ENCODE measurements at places on chromosomes 12 and 14. TPM values are rescaled to one million over a fixed set of nuclear protein-coding genes. Genes with fewer than 3 reads are reported as not detected.

ATL1 gene
- 0.38 TPM for total RNA-seq

CDK2 gene
- total RNA-seq: 127 TPM

RESF1 gene
- 62.4 TPM for total RNA-seq

PLEKHD1 gene
- 0.05 TPM for total RNA-seq

HAL gene
- 0.36 TPM for total RNA-seq

RNASE11 gene
- not detected for total RNA-seq

KRT6C gene
- not detected for total RNA-seq

ZDHHC22 gene
- not detected for total RNA-seq

WNT1 gene
- not detected for total RNA-seq

SCN8A gene
- 0.51 TPM for total RNA-seq

TAMALIN gene
- 18.7 TPM for total RNA-seq

SERPINA6 gene
- total RNA-seq: not detected

FOXN4 gene
- total RNA-seq: not detected

ACOT6 gene
- total RNA-seq: not detected

PEBP1 gene
- total RNA-seq: 132 TPM

CRADD gene
- 8.9 TPM for total RNA-seq

TDRD9 gene
- total RNA-seq: 0.85 TPM

SERPINA10 gene
- not detected for total RNA-seq

RND1 gene
- 3.5 TPM for total RNA-seq

CBLN3 gene
- 8.6 TPM for total RNA-seq

OASL gene
- 21.9 TPM for total RNA-seq

CLEC2A gene
- not detected for total RNA-seq

CCDC175 gene
- total RNA-seq: not detected

RPL10L gene
- total RNA-seq: not detected

SLC38A4 gene
- total RNA-seq: not detected

CCNB1IP1 gene
- 70.2 TPM for total RNA-seq

DPY19L2 gene
- 0.67 TPM for total RNA-seq

ANKS1B gene
- 0.97 TPM for total RNA-seq

ACTR6 gene
- 58.3 TPM for total RNA-seq

KRT86 gene
- total RNA-seq: 0.12 TPM

KLHDC1 gene
- total RNA-seq: 1.4 TPM

KRT72 gene
- 0.17 TPM for total RNA-seq

TMEM233 gene
- total RNA-seq: not detected

STON2 gene
- 0.34 TPM for total RNA-seq

NRXN3 gene
- not detected for total RNA-seq

All from activated CD4-positive, alpha-beta memory T cell treated with anti-CD3 and anti-CD28 coated beads for 36 hours (primary cell).